ENCODE measurements at places on chromosomes 6 and 20.

DNA sequence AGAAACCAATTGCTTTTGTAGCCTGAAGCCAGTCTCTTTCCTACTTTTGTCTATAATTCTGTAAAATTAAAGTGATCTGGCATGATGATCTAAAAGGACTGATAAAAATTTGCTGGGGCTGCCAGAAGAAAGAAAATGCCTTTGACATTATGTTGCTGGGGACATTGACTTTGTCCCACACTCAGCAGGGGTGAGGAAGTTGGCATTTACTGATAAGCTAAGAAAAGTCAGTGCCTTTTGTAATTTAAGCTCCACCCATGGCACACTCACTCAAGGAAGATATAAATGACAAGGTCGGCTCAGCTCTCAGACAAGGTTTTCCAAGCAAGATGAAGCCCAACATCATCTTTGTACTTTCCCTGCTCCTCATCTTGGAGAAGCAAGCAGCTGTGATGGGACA lies at the start of gene SEMG1:
Gene SEMG1 (plus strand): TSS at position 309 of the 400 bp plus-strand sequence. CDS start 21 bp downstream, at position 330.
- no peak for DNase-seq

DNA sequence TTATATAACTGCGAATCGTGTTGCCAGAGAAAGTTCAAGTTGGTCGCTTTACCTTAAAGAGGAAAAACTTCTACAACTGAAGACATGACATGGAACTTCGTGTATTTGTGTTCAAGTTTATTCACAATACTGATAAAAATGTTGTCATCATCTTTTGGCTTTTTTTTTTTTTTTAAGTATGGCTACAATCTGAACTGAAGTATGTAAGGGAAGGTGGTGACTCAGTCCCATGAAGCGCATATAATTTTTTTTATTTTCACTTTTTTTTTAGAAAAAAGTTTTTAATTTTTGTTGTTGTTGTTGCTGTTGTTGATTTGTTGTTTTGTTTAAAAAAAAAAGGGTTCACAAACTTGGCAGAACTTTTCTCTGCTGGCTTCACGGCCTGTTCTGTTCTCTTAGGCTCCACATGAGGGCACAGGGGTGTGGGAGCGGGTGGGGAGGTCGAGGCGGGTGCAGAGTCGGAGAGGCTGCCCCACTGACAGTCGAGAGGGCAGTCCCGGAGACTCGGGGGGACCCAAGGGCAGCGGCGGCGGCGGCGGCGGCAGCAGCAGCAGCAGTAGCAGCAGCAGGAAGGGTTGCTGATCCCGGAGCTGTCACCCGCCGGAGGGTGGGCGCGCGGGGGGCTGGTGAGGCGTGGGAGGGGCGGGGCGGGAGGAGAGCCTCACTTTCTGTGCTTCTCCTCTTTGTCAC lies 17.0 kb downstream of the TFAP2A start:
- no peak for DNase-seq

- DNase-seq: no peak
Measured at GRCh38 chr6:158765499-158766068, 53.6 kb downstream of the EZR start.

- no peak for DNase-seq
Measured at GRCh38 chr20:7858734-7859250, 81.5 kb downstream of the HAO1 start.

DNA sequence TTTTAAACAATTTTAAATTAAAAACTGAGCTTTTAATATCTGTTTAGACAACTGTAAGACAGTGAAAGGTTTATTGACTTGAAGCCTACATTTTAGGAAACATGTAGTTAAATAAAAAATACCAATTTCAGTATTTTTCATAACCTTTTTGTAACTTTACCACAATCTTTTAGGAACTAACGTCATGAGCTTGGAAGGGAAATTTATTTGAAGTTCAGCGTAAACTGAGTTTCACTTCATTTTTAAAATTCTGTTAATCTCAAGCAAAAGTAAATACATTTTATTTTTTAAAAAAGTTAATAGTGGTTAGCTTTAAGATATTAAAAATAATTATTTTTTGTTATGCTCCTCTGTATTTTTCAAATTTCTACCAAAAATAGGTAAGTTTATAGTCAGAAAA lies 5.5 kb downstream of the CST7 start:
- DNase-seq: no peak

- DNase-seq: no peak
Measured at GRCh38 chr6:42193491-42193894, 1.3 kb downstream of the GUCA1B start.

DNA sequence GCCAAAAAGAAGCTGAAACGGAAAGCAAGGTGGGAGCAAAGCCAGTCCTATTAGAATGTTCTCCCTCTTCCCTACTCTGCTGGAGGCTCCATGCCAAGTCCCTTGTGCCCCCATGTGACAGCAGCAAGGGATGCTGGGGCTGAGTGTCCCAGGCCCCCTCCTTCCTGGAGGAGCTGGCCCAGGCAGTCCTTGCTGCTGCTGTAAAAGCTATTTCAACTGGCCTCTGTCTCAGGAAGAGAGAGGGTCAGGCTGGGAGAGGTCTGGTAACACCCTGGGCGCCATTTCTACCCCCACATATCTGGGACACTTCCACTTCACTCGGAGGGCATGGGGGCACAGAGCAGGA lies 25.0 kb downstream of the TTBK1 start:
- no peak for DNase-seq

- DNase-seq: no peak
Measured at GRCh38 chr20:63142933-63143332, 73.0 kb downstream of the YTHDF1 start.

DNA sequence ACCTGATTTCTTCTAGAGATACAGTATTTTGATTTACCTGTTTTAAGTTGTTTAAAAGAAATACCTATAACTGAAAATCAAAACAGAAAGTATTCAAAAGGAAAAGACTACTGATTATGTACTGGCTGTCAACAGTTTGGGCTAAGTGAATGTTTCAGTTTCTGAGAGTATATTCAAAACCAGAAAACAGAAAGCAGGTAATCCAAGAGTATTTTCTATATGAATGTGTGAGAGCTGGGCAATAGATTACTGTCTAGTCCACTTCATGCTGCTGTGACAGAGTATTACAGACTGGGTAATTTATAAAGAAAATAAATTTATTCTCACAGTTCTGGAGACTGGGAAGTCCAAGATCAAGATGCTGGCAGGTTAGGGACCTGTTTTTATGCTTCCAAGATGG lies 261.0 kb downstream of the ARHGAP18 start:
- no peak for DNase-seq

- DNase-seq: no peak
Measured at GRCh38 chr20:31781945-31782344, 37.2 kb upstream of the MYLK2 start.

DNA sequence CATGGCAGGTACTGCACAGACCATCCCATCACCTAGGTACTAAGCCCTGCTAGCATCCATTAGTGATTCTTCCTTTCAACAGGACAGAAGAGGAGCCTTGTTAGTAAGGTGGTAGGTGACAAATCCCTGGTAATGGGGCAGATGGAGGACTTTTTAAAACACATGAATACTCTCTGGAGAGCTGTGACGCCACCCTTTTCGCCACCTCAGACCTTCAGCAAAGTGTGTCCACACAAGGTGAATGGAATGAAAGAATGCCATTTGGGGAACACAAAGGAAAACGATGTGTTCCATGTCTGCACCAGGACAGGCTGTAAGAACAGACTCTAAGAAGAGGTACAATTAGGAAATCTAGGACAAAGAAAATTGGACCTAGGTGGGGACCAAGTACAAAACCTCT lies 110.5 kb upstream of the CARMIL1 start:
- DNase-seq: no peak

DNA sequence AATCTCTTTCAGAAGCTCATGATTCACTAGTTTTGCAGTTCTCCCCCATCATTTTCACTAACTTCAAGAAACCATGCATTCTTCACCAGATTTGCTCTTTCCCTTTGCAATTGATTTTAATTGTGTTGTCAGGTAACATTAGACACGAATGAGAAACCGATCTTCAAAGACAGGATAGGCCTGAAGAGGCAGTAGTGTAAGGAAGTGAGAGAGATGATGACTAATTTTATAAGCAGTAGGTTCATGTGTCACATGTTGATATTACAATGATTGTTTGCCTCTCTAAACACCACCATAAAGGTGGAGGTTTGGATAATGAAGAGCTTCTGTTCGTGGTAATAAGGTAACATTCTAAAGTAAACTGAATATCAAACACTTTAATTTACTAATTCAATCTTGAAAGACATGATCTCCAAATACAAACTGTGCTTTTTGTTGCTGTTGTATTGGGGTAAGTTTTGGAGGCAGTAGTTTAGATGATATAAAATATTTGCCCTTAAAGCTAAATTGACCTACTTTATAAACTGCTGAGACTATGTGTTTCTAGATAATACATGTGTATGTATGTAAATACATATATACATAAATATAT lies 207.2 kb downstream of the PHACTR1 start:
- no peak for DNase-seq

- DNase-seq: no peak
Measured at GRCh38 chr6:153790876-153791473, 248.1 kb upstream of the OPRM1 start.

DNA sequence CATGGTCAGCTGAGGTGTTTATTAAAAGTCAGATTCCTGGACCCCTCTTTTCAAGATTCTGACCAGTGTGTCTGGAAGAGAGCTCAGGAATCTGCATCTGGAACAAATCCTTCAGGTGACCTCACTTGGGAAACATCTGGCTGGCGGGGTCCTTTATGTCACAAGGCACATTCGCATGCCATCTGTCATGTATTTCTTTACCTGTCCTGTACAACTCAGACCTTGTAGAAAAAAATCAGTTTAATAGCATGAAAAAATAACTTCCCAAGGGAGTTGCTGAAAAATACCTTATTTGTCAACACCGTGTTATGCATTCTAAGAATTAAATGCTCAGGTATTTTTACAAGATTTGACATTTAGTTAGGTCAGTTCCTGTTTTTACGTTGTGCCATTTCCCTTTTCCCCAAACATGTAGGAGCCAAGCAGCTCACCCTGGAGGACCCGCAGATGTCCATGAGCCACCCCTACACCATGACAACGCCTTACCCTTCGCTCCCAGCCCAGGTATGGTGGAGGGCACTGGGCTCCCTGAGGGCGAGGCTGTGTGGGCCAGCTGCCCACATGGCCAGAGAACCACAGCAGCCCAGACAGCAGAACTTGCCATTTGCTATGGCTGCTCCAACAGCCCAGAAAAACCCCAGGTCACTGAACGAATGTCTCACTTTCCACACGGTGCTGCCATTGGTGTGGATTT lies 4.0 kb downstream of the IRF4 start:
- DNase-seq: no peak

DNA sequence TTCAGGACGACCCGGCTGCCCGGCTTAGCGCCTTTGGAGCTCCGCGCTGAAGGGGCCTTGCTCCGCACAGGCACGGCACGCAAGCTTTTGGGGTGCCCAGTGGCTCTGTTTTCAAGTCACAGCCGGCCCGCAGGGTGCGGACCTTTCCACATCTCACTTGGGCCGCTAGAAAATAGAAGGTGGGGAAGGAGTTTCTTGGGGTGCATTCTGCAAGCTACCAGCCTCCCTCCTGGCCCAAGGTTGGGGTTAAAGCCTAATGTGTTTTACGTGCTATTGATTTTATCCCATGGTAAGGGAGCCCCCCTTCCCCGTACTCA lies 561 bp downstream of the KAT14 start:
- no peak for DNase-seq

DNA sequence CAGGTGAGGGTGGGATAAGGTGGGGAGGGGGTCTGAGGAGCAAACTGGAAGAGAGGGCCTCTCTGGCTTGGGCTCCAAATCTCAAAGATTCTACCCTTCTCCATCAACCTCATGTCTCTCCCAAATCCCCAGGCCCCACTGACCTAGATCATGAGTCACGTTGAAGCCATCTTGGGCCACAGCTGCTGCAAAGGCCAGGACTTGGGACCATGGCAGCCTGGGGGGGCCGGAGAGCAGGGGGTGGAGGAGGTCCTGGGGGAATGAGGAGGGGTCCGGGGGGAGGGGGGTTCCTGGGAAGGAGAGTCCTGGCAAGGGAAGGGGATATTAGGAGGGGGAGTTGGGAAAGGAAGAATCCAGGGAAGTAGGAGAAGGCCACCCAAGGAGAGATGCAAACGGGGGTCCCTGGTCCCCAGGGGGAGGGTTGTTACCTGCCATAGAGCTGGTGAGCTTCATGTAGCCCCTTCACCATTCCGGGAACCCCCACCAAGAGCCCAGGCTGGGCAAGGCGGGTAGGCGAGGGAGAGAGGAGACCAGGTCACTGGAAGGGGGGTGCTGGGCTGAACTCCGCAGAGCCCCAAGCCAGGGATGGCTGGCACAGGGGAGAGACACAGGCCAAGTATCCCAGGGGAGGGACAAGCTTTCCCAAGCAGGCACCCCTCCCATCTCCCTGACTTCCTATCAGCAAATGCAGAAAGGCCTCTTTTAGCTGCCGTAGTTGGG lies 12.7 kb downstream of the GGT7 start:
- no peak for DNase-seq

DNA sequence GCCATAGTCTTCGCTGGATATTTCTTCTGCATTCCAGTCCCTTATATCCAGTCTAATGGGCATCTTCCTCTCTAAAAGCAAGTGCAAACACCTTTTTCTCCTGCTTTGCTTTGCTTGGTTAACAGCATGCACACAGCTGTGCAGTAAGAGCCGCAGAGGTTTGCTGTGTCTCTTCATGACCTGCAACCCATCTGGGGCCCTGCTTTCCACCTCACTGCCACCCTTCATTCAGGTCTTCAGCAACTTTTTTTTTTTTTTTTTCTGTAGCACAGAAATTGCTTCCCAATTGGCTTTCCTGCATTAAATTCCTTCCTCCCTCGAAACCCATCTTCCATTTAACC lies 14.4 kb downstream of the NEDD9 start:
- no peak for DNase-seq

GRCh38 chr6:37663019-37663810 lies 34.5 kb downstream of the MDGA1 start:
- no peak for DNase-seq

All from BJ (cell line).